HCT116 (cell line): ENCODE measurements at places on chromosomes 16 and 17. TPM values are rescaled to one million over a fixed set of nuclear protein-coding genes. Genes with fewer than 3 reads are reported as not detected.

The PPP1R1B gene
- 0.49 TPM for total RNA-seq

The PLA2G10 gene
- total RNA-seq = not detected

The CCL7 gene
- total RNA-seq = not detected

The NFATC2IP gene
- 41.4 TPM for total RNA-seq

The SBK1 gene
- 19.2 TPM for total RNA-seq

The FLOT2 gene
- total RNA-seq = 98.1 TPM

DNA sequence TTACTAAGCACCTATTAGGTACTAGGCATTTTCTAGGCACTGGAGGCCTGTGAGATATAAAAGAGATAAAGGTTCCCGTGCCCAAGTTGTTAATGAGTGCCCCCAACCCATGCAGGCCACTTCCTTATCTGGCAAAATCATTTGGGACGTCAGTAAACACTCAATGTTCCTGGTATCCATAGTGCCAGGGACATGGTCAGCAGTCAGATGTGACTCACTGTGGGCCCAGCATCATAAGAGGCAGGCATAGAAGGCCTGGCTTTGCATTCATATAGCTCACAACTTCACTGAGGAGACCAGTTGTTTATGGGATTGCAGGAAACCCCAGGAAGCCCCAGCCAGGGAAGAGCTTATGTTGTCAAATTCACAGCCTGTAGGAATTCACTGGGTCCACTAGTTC, 81.1 kb downstream of the MRC2 start:
- DNase-seq = no peak
- H3K4me3 ChIP-seq = no peak overlapping the region
- no peaks in the 10 kb centered on the region for H3K36me3 ChIP-seq
- peaks cover 20% of the 10 kb centered on the region for H3K4me1 ChIP-seq
- H3K27me3 ChIP-seq = no peaks in the 10 kb centered on the region
- no peak overlapping the region for H3K27ac ChIP-seq

- H3K27me3 ChIP-seq = peaks cover 25% of the 10 kb centered on the region
- peaks cover 11% of the 10 kb centered on the region; the same call in 1 of the 2 replicates for H3K4me1 ChIP-seq
- no peak overlapping the region for H3K27ac ChIP-seq
- H3K36me3 ChIP-seq = no peaks in the 10 kb centered on the region
- DNase-seq = no peak
- H3K4me3 ChIP-seq = no peak overlapping the region
Observed at GRCh38 chr17:77890771-77891170, 67.7 kb upstream of the TNRC6C start.

- H3K4me3 ChIP-seq = peak within 1 kb of the TSS; percentile 24
- peak; percentile 65 for DNase-seq
- no peaks in the 10 kb centered on the region for H3K27me3 ChIP-seq
- H3K27ac ChIP-seq = no peak within 1 kb of the TSS
Observed at GRCh38 chr17:64448665-64449512, at the start of gene MILR1. TSS of gene MILR1 (plus strand) at chr17:64449115. CDS start at chr17:64449169, 54 bp downstream.

- peaks cover 59% of the 10 kb centered on the region for H3K4me1 ChIP-seq
- no peak for DNase-seq
- H3K27ac ChIP-seq = peak overlapping the region; percentile 97
- no peaks in the 10 kb centered on the region for H3K36me3 ChIP-seq
- no peaks in the 10 kb centered on the region for H3K27me3 ChIP-seq
Observed at GRCh38 chr17:38872027-38872511, 2.2 kb downstream of the LASP1 start.

GRCh38 chr16:49846800-49847199, 9.1 kb downstream of the ZNF423 start:
- no peak overlapping the region for H3K4me3 ChIP-seq
- no peak overlapping the region for H3K27ac ChIP-seq
- no peak for DNase-seq
- H3K36me3 ChIP-seq = no peaks in the 10 kb centered on the region
- no peaks in the 10 kb centered on the region for H3K4me1 ChIP-seq

DNA sequence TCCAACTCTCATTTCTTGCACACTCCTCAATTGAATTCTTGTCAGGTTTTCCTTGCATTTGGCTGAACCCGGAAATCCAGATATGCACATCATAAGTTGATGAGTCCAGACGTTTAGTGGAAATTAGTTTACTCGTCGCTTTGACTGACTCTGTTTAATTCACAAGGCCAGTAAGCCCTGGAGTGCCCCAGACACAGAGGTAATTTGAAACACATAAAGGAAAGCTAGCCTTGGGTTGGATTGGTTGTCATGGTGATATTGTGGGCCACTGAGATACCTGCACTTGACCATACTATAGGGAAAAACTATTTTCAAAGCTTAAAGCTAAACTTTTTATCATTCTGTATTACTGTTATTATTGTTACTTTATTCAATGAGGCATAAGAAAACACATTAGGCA, 178.3 kb upstream of the CA10 start:
- no peak overlapping the region for H3K27ac ChIP-seq
- H3K27me3 ChIP-seq = no peaks in the 10 kb centered on the region
- no peak for DNase-seq
- no peaks in the 10 kb centered on the region for H3K36me3 ChIP-seq
- no peaks in the 10 kb centered on the region for H3K4me1 ChIP-seq

- no peak overlapping the region for H3K4me3 ChIP-seq
- peaks cover 4% of the 10 kb centered on the region; the same call in 1 of the 2 replicates for H3K36me3 ChIP-seq
- no peaks in the 10 kb centered on the region for H3K27me3 ChIP-seq
- H3K4me1 ChIP-seq = peaks cover 32% of the 10 kb centered on the region
- H3K27ac ChIP-seq = peak overlapping the region; percentile 15; the same call in 1 of the 2 replicates
- peak; percentile 78 for DNase-seq
Observed at GRCh38 chr17:40251576-40251975, 32.5 kb downstream of the WIPF2 start.

GRCh38 chr16:58733248-58733670, 857 bp downstream of the GOT2 start:
- H3K4me3 ChIP-seq = peak overlapping the region; percentile 90
- no peaks in the 10 kb centered on the region for H3K27me3 ChIP-seq
- peak overlapping the region; percentile 71 for H3K27ac ChIP-seq
- DNase-seq = no peak
- peaks cover 10% of the 10 kb centered on the region for H3K4me1 ChIP-seq

GRCh38 chr17:58338841-58339754, 10.5 kb upstream of the TSPOAP1 start:
- H3K27ac ChIP-seq = no peak overlapping the region
- H3K36me3 ChIP-seq = no peaks in the 10 kb centered on the region; the same call in 1 of the 2 replicates
